ENCODE measurements at places on chromosomes 12 and 14.

DNA sequence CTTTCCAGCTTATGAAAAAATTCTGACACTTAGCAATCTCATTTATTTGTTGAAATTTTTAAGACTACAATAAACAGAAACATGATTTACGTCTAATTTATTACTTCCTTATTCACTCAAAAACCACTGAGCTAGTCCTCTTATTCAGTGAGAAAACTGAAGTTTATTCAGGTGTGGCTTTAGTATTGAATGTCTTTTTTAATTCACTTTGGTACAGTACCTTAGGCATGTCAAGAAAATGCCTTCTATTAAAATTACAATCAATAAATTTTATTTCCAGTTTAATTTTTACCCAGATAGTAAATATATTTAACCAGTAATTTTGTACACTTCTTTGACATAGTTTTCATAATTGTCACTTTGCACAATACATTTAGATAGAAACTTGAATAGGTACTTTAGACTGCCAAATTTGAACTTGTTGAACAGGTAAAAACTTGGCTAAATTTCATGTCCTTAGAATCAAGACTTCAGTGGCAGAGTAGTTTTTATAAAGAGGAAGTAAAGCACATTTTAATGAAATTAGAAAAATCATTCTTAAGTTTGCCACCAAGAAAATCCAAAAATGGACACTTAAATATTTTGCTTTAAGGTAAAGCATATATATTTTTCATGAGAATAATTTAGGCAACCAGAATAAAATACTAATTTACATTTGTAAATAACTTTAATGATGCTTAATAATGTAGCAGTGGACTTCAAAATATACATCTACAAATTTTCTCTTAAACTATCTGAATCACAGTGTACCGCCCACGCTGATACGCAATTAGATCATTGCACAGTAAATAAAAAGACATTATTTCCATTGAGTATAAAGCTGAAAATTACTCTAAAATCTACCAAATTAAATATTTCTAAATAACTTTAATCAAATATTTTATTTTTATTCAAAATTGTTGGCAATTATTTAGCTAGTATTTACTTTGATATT lies 159.1 kb downstream of the RASSF9 start:
- no peak for DNase-seq

DNA sequence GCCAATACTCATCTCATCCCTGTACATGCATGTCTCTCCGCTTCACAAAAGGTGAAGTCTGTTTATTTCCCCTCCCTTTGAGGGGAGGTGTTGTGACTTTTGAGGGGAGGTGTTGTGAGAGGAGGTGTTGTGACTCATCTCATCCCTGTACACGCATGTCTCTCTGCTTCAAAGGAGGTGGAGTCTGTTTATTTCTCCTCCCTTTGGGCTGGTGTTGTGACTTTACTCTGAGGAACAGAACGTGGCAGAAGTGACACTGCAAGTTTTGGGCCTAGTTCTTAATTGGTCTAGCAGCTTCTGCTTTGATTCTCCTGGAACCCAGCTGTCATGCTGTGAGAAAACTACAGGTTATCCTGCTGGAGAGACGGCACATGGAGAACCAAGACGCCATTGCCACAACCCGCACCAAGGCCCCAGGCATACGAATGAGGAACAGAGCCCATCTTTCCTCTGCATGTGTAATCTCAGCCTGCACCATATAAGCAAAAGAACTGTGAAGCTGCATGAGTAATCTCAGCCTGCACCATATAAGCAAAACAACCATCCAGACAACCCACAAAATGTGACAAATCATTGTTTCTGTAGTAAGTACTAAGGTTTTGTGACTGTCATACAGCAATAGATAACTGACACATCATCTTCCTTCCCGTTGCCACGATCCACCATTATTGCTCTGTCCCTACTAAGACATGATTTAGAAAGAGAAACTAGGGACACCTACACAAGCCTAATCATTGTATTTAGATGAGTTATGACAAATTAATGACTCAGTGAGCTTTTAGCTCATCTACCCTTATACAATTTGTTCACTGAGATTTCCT lies 30.0 kb downstream of the GALNT4 start:
- DNase-seq, result no peak

- no peak for DNase-seq
These were observed 111.3 kb upstream of the GARIN2 start for GRCh38 chr14:67077921-67078320.

DNA sequence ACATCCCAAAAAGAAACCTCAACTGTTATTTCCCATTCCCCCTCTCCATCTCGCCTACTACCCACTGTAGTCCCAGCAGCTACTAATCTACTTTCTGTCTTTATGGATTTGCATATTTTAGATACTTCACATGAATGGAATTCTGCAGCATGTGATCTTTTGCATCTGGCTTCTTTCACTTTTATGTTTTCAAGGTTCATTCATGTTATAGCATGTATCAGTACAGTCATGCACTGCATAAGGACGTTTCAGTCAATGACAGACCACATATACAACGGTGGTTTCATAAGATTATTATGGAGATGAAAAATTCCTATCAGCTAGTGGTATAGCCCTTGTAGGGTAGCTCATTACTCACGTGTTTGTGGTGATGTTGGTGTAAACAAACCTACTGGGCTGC lies 24.5 kb downstream of the PCNX4 start:
- DNase-seq, result no peak

- DNase-seq, result no peak
These were observed 9.9 kb downstream of the STAB2 start for GRCh38 chr12:103596981-103597380.

DNA sequence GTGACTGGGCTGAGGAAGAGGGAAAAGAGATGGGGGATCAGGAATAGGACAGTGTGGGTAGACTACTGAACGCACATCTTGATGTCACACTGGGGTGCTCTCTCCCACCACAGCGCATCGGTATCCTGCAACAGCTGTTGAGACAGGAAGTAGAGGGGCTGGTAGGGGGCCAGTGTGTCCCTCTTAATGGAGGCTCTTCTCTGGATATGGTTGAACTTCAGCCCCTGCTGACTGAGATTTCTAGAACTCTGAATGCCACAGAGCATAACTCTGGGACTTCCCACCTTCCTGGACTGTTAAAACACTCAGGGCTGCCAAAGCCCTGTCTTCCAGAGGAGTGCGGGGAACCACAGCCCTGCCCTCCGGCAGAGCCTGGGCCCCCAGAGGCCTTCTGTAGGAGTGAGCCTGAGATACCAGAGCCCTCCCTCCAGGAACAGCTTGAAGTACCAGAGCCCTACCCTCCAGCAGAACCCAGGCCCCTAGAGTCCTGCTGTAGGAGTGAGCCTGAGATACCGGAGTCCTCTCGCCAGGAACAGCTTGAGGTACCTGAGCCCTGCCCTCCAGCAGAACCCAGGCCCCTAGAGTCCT lies 6.9 kb downstream of the C1QL4 start:
- DNase-seq, result no peak

GRCh38 chr14:51730684-51731083 lies 79.0 kb downstream of the FRMD6 start:
- DNase-seq, result no peak

- no peak for DNase-seq
These were observed 996.8 kb upstream of the TMEM132C start for GRCh38 chr12:127270193-127270592.

DNA sequence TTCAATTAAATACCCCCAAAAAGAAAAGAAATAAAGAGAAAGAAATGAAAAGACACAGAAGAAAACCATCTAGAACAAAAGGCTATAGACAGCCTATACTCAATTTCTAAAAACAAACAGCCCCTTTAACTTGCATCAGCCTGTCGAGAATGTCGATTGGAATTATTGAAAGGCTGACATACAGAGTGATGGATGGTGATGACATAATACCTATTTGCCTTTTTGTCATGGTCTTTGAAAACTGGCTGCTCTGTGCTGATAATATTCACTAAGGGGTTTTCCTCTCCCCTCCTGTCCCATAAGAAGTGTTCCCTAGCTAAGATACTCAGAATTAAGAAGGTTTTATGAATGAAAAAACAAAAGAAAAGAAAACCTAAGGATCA lies 393.7 kb downstream of the SOX5 start:
- DNase-seq, result no peak

DNA sequence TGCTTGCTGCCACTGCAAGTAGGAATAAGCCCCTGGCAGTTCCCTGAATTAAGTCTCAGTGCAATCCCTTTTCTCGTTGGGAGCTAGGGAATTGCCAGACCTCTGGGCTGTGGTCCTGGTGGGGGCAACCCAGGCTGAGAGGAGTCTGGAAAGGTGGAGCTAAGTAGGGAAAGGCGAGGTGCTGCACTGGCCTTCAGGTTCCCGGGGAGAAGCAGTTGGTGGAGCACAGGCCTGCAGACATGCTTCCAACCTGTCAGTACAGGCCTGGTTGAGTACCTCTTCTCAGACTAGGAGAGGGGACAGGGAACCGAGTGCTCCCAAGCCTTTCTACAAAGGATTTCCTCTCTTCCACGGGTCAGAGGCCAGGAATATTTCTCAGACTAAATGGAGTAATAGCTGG lies 1.5 kb downstream of the NRIP2 start:
- DNase-seq, result no peak

- no peak for DNase-seq
These were observed 201.2 kb downstream of the CHST11 start for GRCh38 chr12:104657726-104658484.

- DNase-seq, result no peak
These were observed 146.4 kb downstream of the LLPH start for GRCh38 chr12:65984227-65984479.

GRCh38 chr14:36067428-36068187 lies 108.9 kb downstream of the PTCSC3 start:
- no peak for DNase-seq

DNA sequence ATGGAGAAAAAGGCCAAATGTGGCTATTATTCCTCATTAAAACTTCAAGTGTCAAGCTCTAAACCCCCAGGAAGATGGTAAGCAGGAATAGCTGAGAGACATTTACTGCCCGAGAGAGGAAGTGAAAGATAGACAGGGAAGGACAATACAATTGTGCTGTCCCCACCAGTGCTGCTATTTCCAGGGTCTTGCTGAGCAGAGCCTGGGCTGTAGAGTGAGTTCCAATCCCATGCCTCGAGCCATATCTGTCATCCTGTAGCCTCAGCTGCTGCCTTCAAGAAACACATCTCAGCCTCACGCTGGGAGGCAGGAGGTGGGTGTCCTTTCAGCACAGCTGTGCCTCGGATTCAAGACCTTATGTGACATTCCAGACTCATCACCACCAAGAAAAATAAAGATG lies 114.0 kb downstream of the RPAP3 start:
- no peak for DNase-seq

DNA sequence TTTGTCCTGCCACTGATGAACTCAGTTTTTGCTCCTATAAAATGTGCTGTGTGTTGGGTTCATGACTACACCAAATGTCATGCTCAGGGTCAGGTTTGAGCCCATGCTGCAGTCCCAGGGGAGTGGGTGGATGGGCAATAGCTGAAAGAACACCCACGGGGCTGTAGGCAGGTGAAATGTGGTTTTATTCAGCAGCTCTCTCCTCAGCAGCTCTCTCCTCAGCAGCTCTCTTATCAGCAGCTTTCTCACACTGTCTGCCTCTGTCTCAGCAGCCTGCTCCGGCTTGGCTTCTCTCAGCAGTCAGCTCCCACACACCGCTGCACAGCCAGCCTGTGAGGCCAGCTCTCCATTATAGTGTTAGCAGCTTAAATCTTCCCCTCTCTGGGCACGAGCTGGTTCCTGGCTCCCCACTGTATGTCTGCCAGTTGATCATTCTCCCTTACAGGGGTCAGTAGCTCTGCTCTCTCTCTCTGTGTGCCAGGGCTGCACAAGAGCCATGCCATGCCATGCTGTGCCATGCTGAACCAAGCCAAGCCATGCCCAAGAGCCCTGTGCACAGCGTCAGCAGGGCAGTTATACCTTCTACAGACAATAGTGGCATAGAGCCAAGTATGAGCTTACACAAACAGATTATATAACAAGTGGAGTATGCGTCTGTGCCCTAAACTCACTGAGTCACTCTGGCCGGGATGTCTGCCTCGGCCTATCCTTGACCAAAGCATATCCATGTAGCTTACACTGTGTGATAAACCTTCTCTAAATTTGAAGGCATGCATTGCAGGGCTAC lies 303.3 kb upstream of the TMPO start:
- no peak for DNase-seq

- peak; percentile 63 for DNase-seq
These were observed 96.2 kb upstream of the PTPRB start for GRCh38 chr12:70733385-70733784.

DNA sequence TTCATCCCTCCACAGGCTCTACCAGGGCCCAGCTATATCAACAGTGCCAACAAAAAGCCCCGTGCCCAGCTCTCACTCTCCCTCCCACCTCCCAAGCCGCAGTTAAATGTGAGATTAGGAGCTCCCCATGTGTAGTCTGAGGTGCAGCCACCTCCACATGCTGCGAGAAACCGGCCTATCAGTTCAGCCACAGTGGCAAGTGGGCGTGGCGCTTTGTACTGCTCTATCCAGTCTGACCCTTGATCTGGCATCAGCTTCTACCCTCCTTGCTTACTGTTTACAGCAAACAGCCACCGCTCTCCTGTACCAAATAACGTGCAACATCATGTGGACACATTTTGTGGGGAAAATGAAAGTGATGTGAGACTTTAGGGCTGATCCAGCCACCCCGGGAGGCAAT lies 1.7 kb downstream of the PLEK2 start:
- no peak for DNase-seq

- DNase-seq, result peak; percentile 36
These were observed 48.6 kb upstream of the RHOJ start for GRCh38 chr14:63155511-63156185.

GRCh38 chr14:76121089-76121748 lies 30.5 kb upstream of the GPATCH2L start:
- DNase-seq, result no peak

DNA sequence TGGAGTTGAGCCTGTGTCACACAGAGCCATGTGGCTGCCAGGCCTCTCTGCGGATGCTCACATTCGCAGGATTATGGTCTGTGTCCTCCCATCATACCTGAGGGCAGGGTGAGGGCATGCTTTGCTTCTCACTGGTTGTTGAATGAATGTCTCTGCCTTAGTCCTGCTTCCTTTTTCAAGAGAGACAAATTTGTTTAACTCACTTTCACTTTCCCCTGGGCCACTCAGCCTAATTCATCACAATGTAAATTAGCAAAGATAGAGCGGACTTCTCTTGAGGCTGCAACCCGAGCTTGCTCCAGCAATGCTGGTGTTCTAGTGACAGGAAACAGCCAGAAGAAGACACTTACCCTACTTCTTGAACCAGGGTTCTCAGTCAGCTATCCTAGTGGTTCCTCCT lies 35.5 kb upstream of the PAX9 start:
- DNase-seq, result no peak

GRCh38 chr12:108823804-108824203 lies 33.6 kb downstream of the SSH1 start:
- no peak for DNase-seq

GRCh38 chr14:95832012-95832411 lies 44.6 kb upstream of the TUNAR start:
- no peak for DNase-seq

DNA sequence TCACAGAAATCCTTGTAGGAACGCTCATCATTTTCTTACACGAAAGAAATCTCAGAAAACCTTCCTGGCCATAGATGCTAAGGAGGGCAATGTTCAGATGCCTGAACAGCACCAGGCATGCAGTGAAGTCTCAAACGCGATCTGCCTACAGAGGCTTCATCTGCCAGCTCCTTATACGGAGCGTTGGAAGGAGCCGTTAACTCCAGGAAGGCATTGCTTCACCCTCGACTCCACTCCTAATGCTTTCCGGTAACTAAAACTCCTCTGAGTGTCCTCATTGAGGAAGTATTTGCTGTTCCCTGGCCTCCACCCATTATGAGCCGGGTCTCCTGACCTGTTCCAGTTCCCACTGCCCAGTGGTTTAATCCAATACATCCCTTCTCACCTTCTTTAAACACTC lies 502.7 kb downstream of the BCL11B start:
- no peak for DNase-seq

- peak; percentile 4 for DNase-seq
These were observed 34.5 kb downstream of the VDR start for GRCh38 chr12:47870175-47870781.

GRCh38 chr14:75822522-75823141 lies 159.2 kb downstream of the TGFB3 start:
- DNase-seq, result no peak
